Muscle of leg (tissue), 16 donors: ENCODE measurements at places on chromosomes 6 and 20.
A peak's percentile ranks its signal among the peaks of the same experiment; 100 is the strongest.

- peak; percentile 55 for DNase-seq
Observed at GRCh38 chr20:956330-956951, 40.3 kb upstream of the ANGPT4 start.

- DNase-seq, result no peak
Observed at GRCh38 chr6:90488816-90489215, 98.1 kb downstream of the MAP3K7 start.

DNA sequence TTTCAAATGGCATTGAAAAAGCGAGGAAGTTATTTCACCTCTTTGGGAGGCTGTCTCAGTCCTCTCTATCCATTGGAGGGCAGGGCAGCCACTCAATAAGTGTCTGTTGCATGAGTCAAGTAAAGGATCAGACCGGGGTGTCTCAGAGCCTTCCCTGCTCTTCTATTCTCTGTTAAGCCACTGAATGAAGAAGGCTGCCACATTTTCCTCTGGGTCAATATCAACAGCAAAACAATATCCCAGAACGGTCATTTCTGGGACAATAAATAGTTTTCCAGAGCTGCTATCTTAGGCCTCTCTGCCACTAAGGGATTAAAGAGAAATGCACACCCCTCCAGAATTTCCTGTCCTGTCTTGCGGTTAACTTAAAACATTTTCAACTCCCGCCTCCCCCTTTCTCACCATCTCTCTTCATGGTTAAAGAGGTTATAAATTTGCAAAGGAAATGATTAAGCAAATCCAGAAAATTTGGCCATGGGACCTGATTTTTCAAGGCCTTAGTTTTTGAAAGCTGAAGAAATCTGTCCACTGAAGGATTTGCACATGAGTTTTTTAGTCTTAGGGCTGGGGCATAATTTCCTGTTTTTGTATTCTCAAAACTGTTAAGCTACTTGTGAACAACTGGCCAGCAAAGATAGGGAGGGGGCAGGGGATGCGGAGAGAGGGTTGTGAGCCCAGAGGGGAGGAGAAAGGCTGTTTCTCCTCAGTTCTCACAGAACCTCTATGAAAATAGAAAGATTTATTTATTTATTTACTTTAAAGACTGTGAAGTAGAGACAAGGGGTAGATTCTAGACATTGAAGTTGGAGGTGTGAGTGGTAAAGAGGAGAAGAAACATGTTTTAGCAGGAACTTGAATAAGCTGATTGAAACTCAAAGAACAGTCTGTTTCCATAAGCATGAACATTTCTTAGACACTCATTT lies 135.7 kb downstream of the BCAS1 start:
- peak; percentile 84 for DNase-seq

GRCh38 chr20:3068075-3068474 lies 3.3 kb upstream of the OXT start:
- no peak for DNase-seq

DNA sequence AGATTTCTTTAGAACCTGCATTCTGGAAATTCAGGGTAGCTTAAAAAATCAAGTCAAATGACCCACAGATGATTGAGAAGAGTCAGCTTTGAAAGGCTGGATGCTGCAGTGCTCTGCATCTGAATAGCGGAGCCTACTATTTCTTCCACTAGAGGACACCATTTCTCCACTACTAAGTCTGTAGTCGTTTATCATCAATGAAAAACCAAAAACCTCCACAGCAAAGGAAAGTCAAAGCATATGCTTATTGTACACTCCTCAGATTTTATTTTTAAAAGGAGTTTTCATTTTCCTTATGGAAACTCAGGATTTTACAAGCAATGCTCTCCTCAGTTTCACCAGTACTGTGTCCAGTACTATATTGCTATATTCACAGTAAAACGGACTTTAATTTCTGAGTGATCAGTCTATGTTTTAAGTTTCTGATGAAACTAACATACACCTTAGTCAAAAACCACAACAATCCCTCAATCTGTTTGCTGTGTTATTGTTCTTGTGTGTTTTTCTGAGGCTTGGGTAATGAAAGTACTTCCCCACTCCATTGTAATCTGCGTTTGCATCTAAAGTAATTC lies 50.5 kb upstream of the ENPP5 start:
- peak; percentile 72 for DNase-seq

DNA sequence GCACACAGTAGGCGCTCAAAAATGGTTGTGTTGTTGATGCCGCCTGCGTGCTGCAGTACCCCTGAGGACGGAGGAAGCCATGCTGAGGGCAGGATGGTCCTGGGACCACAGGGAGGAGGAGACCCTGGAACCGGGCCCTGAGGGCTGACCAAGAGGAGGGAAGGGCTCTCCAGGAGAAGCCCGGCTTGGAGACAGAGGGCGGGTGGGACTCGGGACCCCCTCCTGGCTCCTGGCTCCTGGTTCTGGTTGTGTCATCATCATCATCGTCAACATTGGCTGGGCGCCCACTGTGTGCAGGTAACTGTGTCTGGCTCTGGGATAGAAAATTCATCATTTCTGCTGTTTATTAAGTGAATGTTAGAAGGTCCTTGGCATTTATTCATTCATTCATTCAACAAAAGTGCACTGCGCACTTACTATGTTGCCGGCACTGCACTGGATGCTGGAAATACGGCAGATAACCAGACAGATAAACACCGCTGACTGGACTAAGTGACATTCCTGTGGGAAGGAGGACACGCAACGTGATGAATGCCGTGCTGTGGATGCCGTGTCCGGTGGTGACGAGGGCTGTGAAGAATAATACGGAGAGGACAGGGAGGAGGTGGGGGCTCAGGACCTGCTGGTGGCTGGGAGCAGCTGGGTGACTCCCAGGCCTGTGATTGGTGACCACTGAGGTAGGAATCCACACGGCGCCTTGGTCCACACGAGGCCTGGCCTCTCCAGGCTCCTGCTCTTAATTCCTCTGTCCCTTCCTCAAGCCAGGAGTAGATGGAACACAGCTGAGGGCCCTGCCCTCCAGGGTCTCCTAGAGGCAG lies 35.3 kb downstream of the SPDEF start:
- DNase-seq, result no peak

DNA sequence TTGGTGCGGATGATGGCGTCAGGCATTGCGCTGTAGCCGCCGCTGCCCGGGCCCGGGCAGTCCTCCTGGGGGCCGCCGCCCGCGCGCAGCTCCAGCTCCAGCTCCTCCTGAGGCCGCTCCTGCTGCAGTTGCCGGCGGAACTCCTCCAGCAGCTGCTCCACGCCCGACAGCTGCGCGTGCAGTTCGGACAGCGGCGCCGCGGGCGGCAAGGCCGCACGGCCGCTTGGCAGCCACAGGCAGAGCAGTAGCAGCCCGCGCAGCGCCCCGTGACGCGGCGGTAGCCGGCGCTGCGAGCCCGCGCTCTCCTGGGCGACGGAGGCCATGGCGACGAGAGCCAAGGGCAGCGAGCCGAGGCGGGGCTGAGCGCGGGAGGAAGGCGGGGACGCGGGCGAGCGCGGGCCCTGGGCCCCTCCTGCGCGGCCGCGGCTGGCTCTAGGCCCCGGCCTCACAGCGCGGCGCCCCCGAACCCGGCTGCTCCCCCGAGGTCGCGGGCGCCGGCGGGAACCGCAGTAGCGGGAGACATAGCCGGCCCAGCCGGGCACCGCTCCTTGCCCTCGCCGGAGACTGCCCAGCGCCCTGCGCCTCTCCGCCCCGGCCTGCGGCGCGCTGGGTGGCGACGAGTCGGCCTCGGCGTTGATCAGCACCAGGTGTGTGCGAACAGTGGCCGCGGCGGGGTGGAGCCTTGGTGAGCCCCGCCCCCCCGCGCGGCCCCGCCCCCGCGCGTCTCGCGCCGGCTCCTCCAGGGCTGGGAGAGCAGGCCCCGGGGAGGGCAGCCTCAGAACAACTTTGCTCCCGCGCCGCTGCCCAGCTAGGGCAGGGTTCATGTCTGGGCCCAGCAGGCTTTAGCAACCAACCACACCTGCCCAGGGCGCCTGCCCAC lies at the start of gene LRP11:
TSS of gene LRP11 (minus strand) at position 662 of the 880 bp plus-strand sequence. CDS start at position 323, 339 bp downstream.
- DNase-seq, result peak; percentile 86

DNA sequence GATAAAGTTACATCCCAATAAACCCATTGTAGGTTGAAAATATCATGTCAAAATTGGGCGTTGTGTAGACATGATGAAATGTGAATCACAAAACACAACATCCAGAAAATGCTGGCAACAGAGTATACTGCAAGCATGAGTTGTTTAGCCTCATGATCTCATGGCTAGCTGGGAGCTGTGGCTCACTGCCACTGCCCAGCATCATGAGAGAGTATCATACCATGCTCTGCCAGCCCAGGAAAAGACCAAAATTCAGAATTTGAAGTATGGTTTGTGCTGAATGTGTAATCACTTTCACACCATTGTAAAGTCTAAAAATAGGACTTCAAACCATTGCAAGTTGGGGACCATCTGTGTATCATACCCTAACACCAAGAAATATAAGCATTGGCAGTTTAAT lies 45.2 kb upstream of the SMAP1 start:
- no peak for DNase-seq

- DNase-seq, result no peak
Observed at GRCh38 chr20:16036331-16036730, 536.9 kb downstream of the KIF16B start.

DNA sequence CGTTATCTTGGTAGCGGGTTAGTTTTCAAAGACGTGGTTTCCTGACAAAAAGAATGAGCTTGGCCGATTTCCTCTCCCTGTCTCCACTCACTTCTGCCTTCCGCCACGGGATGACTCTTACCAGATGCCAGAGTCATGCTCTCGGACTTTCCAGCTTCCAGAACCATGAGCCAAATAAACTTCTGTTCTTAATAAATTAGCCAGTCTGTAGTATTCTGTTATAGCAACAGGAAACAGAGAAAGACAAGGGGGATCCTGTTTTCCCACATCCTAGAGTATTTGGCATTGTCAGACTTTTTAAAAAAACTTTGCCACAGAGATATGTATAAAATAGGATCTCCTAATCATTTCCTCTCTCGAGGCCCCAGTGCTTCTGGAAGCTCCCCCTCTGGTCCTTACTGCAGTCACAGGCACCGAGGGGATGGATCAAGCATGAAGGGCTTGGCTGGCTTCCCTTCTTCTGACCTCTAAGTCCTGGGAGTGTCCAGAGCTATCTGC lies 84.9 kb upstream of the NAA20 start:
- DNase-seq, result peak; percentile 90

DNA sequence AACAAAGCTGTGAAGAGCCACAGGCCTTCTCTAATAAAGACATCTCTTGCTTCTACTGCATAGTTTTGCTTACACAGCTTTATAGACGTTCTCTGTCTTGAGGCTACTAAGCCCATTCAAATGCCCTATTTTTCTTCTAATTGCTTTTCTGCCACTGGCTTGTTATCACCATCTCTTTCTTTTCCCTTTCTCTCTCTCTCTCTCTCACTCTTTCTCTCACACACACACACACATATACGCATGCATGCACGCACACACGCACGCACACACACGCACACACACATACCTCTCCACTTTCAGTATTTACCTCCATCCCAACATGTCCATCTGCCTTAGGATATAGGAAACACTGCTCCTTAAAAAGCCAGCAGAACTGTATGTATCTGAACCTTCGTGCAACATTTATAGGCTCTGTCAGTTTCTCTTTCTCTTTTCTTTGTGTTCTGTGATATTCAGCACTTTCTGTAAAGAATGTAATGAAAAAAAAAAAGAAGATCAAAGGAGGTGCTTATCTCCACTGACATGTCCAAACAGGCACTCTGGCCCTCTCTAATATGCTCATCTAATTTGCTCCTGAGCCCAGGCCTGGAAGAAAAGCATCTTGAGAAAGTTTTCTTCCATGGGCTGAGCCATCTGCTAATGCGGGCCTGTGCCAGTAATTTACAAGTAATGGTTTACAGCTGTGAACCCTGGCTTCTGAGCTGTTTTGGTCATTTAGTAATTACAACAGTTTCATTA lies 1046.7 kb upstream of the MAP3K7 start:
- DNase-seq, result peak; percentile 59

GRCh38 chr6:141988954-141989705 lies 143.6 kb upstream of the GJE1 start:
- DNase-seq, result peak; percentile 7

- no peak for DNase-seq
Observed at GRCh38 chr6:56383160-56383559, 135.8 kb upstream of the COL21A1 start.

- no peak for DNase-seq
Observed at GRCh38 chr6:78770765-78771164, 96.6 kb upstream of the IRAK1BP1 start.

GRCh38 chr20:40175296-40175695 lies 513.7 kb downstream of the MAFB start:
- DNase-seq, result no peak

- DNase-seq, result no peak
Observed at GRCh38 chr6:11428895-11429294, 108.7 kb upstream of the TMEM170B start.

- DNase-seq, result no peak
Observed at GRCh38 chr20:5024982-5025381, 23.7 kb upstream of the SLC23A2 start.

- no peak for DNase-seq
Observed at GRCh38 chr20:54095824-54096223, 25.4 kb upstream of the BCAS1 start.

GRCh38 chr20:31845300-31845863 lies at the start of gene FOXS1:
TSS of gene FOXS1 (minus strand) at chr20:31845604. CDS start at chr20:31845542, 62 bp downstream.
- DNase-seq, result peak; percentile 81

DNA sequence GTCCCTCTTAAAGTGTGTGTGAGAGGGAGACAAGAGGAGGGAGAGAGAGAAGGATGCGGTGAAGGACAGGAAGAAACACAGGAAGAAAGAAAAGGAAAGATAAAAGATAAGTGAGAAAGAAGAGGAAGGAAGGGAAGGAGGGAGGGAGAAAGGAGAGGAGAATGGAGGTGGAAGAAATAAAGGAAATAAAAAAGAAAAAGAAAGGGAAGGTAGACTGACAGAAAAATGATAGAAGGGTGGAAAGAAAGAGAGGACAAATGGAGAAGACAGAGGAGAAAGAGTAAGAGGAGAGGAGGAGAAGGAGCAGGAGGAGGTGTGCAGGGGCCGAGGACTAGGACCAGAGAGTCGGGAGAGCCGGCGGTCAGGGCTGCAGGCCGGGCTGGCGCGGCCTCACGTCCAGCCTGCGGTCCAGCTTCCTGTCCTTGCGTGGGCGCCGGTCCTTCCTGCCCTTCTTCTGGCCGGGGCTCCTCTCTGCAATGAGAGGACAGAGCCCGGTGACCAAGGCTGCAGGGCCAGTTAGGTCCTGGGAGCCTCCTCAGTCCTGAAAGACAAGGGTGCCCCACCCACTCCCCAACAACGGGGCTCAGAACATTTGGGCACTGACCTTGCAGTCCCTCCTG lies 42.0 kb downstream of the RSPO4 start:
- no peak for DNase-seq

DNA sequence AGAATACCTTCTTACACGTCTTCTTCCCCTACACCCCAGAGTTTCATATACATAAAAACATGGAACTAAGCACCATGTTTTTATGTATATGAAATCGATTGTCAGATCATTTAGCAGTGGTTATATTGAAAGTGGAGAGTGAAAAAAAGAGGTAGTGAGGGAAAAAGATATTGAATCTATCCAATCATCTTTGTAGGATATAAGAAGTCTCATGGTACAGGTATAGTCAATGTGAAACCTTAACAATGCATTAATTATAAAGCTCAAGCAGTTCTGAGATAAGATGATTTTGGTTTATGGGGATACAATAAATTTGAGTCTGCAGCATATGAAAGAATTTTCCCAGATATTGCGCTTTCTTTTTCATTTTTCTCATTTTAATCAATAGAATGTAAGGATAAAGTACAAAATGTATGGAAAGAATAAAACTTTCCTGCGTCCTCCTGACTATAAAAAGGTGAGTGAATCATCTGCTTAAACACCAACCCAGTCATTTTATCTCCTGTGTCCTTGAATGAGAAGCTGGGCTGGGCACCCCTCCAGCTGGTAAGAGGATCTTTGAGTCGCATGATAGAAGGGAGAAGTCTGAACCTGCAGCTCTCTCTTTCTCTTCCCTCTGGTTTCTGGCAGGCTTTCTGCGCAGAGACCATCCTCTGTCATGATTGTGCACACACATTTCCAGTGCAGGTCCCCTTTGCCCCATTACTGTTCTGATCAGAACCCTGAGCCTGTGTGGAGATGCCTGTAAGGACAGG lies 28.1 kb upstream of the AKIRIN2 start:
- DNase-seq, result peak; percentile 71
